ENCODE measurements at places on chromosomes 3 and 15.

- no peak for DNase-seq
These were observed 36.4 kb downstream of the TAMM41 start for GRCh38 chr3:11810276-11810675.

- no peak for DNase-seq
These were observed 444.2 kb upstream of the GOLIM4 start for GRCh38 chr3:168539909-168540308.

DNA sequence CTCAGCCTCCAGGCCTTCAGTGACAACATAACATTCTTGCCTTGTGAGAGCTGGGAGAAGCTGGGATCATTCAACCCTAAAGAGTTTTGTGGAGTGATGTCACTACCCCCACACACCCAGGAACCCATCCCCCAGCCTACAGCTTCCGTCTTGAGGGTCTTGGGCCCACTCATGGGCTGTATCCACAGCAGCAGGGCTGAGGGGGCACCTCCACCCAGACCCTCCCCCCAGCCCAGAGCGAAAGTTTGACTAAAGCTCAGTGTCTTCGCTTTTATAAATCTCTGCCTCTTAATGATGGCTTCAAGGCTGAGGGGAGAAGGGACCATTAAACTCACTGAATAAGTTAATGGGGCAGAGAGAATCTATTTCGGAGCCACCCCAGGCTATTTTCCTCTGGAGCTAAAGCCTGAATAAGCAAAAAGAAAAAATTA, 23.8 kb downstream of the NTRK3 start:
- DNase-seq, result no peak

DNA sequence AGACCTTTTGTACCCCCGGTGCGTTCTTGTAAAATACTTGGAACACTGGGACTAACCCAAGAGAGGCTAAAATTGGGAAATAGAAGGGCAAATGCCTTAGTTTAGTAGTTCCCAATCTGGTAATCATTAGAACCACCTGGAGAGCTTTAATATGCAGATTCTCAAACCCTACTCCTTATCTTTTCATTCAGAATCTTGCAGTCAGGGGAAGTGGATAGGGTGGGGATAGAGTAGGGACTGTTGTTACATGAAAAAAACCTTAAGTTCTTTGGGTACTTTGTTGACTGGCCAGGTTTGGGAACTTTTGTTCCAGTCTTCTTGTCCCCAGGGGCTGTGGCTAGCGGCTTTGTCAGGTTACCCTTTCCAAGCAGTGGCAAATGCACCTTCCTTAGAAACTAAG, 15.9 kb downstream of the MAPKBP1 start:
- no peak for DNase-seq

All from stimulated activated CD8-positive, alpha-beta memory T cell treated with anti-CD3 and anti-CD28 coated beads, Interleukin-7, amount 100 ng/mL, for 1 hour (primary cell).